ENCODE measurements at places on chromosomes 2 and 18.

DNA sequence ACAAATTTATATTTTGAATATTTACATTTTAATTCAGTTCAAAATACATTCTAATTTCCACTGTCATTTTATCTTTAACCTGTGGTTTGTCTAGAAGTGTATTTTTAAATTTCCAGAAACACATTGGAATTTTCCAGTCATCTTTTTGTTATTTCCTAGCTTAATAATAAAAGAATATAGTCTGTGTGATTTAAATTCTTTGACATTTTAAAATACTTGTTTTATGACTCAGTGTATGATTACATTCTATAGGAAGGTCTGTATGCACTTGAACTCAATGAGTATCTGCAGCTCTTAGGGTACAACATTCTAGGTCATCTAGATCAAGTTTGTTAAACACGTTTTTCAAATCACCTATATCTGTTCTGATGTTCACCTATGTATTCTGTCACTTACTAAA lies 88.3 kb upstream of the MBOAT2 start:
- DNase-seq: no peak

DNA sequence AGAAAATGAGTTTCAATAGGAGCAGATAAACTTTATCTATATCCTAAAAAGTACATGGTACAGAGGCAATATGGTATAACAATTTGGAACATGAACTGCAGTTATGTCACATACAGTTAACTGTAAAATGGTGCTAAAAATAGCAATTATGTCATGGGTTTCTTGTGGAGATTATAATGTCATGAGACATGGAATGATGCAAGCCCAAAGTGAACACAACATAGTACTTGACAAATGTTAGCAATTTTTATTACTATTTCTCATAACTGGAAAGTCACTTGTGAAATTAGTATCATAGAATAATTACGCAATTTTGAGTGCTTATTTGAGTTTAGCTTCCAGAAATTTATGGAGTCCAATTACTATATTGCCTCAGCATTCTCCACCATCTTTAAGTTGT lies 1263.4 kb downstream of the DSC3 start:
- DNase-seq: no peak

DNA sequence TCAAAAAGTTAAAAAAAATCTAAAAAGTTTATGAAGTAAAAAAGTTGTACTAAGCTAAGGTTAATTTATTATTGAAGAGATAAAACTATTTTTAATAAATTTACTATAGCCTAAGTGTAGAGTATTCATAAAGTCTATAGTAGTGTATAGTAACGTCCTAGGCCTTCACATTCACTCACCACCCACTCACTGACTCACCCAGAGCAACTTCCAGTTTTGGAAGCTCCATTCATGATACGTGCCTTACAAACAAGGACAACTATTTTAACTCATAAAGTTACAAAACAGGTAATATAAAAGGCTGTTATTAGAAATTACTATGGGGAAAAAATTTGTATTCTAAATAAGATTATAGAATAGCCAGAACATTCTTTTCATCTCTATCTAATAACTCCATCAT lies 158.9 kb upstream of the FN1 start:
- DNase-seq: no peak

DNA sequence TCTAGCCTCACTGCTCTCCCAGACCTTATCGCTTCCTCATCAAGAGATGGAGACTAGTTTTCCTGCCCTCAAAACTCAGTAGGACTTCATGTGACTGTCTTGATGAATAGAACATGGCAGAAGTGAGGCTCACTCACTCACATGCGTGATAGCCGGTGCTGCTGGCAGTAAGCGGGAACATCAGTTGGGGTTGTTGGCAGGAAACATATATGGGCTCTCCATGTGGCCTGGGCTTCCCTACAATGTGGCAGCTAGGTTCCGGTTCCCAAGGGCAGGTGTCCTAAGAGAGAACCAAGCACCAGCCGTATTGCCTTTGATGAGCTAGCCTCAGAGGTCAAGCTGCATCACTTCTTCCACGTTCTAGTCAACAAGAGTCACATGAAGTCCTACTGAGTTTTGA lies 15.2 kb upstream of the FAHD2A start:
- no peak for DNase-seq

- DNase-seq: peak; percentile 73
These were observed 86.8 kb upstream of the DNER start for GRCh38 chr2:229800997-229801754.

- no peak for DNase-seq
These were observed 152.4 kb downstream of the OSR1 start for GRCh38 chr2:19205983-19206533.

GRCh38 chr18:5995626-5996025 lies 100.3 kb upstream of the TMEM200C start:
- no peak for DNase-seq

DNA sequence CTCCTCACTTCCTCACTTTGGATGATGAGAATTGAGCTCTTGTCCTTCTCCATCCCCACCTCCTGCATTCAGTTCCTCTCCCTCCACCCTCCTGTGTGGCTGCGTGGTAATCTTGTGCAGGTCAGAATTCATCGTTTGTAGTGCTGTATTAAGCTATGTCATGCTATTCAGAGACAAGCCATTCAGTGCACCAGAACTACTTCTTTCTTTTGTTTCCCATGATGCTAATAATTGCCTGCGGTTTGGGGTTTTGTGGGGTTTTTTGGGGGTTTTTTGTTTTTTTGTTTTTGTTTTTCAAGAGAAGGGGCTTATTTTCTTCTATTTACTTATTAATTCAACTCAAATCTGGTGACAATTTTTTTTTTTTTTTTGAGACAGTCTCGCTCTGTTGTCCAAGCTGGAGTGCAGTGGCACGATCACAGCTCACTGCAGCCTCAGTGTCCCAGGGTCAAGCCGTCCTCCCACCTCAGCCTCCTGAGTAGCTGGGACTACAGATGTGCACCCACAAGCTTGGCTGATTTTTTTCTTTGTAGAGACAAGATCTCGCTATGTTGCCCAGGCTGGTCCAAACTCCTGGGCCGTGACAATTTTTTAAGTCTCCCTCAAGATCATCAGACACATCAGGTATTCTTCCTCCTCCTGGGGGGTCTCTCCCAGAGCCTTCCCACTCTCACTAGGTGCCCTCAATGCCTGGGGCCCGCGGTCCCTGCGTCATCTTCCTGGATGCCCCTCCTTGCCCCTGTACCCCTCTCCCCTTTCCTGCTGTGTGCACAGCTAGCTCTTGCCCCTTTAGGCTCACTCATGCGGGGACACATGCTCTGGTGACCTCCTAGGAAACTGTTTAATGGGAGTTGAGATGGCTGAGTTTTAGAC lies 37.8 kb downstream of the MAL start:
- DNase-seq: peak; percentile 9

GRCh38 chr2:185689906-185690539 lies 48.6 kb upstream of the FSIP2 start:
- DNase-seq: no peak

DNA sequence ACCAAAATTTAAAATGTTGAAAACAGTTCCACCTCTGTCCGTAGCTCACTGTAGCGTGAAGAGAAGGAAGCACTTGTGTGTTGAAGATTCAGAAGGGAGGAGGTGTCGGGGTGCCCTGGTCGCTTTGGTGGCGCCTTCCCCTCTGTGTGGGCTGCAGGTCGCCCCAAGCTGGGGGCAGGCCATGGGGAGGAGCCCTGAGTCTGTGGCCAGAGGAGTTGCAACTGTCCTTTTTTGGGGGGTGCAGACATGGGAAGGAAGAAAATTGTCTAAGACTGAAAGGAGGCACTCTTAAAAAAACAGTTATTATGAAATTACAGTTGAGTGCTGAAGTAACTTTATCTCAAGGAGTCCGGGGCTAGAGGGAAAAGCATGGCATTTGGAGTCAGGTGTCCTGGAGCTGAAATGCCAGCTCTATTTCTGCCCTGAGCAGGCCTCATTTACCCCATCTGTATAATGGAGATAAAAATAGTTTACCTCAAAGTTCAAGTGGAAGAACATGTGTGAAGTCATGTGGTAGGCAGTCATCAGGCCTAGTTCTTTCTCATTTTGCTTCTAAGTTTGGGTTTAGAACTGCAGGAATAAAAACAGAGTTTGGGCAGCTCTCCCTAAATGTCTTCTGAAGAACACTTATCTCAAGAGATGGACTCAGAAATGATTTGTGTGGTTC lies 82.1 kb downstream of the RNF144A start:
- no peak for DNase-seq

GRCh38 chr2:205644018-205644417 lies 38.3 kb upstream of the NRP2 start:
- no peak for DNase-seq

- DNase-seq: no peak
These were observed 345.7 kb downstream of the CYP26B1 start for GRCh38 chr2:71801969-71802368.

GRCh38 chr2:72892506-72893173 lies 5.4 kb downstream of the SPR start:
- DNase-seq: peak; percentile 70

GRCh38 chr2:113770929-113771328 lies 14.5 kb upstream of the SLC35F5 start:
- DNase-seq: no peak

- DNase-seq: no peak
These were observed 10.5 kb upstream of the DSG2 start for GRCh38 chr18:31487246-31488015.

Measured in activated CD4-positive, alpha-beta memory T cell treated with anti-CD3 and anti-CD28 coated beads, Interleukin-2, amount 10 ng/mL, durations not matched to agents 7 days and 5 days (primary cell).